ENCODE measurements at places on chromosomes 6 and 20. TPM values are rescaled to one million over a fixed set of nuclear protein-coding genes. Genes with fewer than 3 reads are reported as not detected.

- DNase-seq = peak; percentile 63
These were observed 111.2 kb upstream of the MMS22L start for GRCh38 chr6:97394160-97394748.

GRCh38 chr6:27863962-27864905, 48.0 kb downstream of the OR2B2 start:
- DNase-seq = peak; percentile 55

GRCh38 chr6:28765978-28766351, 157.8 kb downstream of the TRIM27 start:
- no peak for DNase-seq

SS18L1 gene
- polyA plus RNA-seq = 15.4 TPM

LY6G5C gene
- 3.4 TPM for polyA plus RNA-seq

- DNase-seq = no peak
These were observed 19.3 kb upstream of the NCR2 start for GRCh38 chr6:41315943-41316620.

GRCh38 chr6:75791881-75792280, 42.8 kb downstream of the MYO6 start:
- DNase-seq = no peak

KIFC1 gene
- polyA plus RNA-seq = 1.0 TPM

- no peak for DNase-seq
These were observed 2.3 kb downstream of the NKAIN2 start for GRCh38 chr6:123805921-123806320.

SYNE1 gene
- 49.2 TPM for polyA plus RNA-seq

ABT1 gene
- polyA plus RNA-seq = 16.9 TPM

RBBP9 gene
- 3.1 TPM for polyA plus RNA-seq

DNA sequence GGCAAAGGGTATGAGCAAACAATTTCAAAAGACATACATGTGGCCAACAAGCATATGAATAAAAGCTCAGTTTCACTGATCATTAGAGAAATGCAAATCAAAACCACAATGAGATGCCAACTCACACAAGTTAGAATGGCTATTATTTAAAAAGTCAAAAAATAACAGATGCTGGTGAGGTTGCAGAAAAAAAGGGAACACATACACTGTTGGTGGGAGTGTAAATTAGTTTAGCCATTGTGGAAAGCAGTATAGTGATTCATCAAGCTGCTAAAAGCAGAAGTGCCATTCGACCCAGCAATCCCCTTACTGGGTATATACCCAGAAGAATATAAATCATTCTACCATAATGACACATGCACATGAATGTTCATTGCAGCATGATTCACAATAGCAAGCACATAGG, 6.7 kb upstream of the KHDC1L start:
- no peak for DNase-seq

- DNase-seq = no peak
These were observed 8.7 kb upstream of the TENT5A start for GRCh38 chr6:81761197-81761596.

CDSN gene
- polyA plus RNA-seq = not detected

DNA sequence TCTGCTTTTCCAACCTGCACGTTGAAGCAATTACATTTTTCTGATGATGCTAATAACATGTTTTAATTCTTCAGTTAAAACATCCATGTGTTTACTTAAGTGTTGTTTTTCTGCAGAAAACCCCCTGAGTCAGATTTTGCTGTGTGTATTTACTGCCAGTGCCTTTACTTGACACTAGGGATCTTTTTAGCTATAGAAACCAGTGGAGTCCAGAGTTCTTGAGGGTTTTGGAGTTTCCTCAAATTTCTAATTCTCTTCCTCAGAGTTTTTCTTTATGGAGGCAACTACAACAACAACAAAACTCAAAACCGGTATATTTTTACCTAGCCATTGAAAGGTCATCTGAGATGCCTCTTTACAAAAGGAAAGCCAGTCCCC, 168.4 kb downstream of the JARID2 start:
- no peak for DNase-seq

ABHD16B gene
- polyA plus RNA-seq = not detected

BTN1A1 gene
- polyA plus RNA-seq = 0.22 TPM

SLC22A7 gene
- polyA plus RNA-seq = not detected

- no peak for DNase-seq
These were observed 56.6 kb downstream of the PHF20 start for GRCh38 chr20:35828434-35828833.

- no peak for DNase-seq
These were observed 285.4 kb downstream of the PHACTR1 start for GRCh38 chr6:13001927-13002326.

DNA sequence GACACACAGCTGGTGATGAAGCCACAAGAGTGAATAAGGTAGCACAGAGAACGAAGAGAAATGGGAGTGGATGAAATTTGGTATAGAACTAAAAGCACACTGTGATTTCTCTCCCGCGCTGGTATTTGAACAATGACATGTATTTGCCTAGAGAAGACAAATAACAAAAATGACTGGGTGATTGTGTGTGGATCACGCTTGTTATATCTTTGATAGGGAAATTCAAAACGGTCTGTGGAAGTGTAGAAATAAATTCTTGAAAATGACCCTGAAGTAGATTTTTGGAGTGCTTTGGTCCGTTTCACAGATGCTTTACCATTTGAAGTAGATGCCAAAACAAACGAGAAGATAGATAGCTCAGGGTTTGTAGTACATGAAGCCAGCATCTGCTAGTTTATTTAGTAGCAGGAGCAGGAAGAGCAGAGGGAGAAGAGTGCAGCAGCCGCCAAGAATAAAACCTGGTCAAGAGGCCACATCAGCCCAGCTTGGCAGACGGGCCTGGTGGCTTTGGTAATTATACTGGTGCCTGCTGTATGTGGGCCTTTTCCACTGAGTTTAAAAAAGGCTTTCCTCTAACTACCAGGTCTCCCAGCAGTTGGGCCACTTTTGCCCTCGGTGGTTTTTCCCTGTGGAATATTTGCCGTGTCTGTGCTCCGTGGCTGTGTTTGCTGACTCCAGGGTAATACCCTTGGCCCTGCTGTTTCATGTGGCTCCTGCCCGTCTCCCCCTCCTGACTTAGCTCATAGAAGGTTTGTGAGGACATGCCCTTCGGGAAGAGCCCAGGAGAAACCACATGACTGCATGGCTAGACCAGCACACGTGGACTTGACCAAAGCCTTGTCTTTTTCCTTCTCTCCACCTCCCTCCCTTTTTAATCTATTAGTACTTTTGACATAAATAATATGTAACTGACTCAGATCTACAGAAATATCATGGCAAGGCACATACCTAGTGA, 294.0 kb downstream of the SOX4 start:
- DNase-seq = no peak

DNA sequence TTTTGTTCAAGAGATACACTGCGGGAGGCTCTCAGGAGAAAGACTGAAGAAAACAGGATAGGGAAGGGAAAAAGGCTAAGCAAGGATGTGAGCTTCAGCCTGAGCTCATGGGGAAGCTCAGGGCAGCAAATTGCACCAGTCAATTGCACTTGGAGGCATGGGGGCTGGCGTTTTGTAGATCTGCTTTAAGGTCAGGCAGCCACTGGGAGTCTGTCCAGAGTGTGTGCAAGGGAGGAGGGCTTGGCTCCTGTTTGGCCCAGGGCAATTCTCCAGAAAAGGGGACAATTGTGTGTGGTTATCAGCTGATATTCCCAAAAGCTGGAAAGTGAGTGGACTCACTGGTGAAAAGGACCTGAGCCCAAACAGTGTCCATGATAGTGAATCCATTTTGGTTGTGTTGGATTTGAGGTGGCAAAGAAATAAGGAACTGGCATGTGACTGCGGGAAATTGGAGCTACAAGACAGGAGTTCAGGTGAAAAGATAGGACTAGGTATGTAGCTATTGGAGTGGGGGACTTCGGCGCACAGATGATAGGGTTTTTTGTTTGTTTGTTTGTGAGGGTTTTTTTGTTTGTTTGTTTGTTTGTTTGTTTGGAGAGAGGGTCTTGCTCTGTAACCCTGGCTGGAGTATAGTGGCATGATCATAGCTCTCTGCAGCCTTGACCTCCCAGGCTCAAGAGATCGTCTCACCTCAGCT, 22.3 kb upstream of the IER3 start:
- DNase-seq = no peak

GRCh38 chr6:42419490-42420280, 32.0 kb downstream of the TRERF1 start:
- no peak for DNase-seq

DNA sequence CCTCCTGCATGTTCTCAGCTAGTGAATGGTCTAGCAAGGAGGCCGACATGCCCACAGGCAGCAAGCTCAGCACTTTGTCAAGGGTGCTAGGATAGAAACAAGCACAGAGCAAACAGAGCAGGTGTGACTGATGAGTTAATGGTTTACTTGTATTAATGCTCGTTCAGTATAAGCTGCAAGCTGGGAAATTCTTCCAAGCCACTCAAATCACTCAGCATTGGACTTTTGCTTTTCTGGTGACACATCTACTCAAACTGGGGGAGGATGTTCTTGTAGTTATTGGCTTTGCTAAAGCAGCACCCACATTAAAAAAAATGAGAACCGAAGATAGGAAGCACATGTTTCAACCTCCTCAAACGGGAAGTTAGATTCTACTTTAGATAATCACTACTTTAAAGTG, 43.1 kb upstream of the NEDD9 start:
- peak; percentile 52 for DNase-seq

- no peak for DNase-seq
These were observed 144.2 kb downstream of the PACRG start for GRCh38 chr6:162871966-162872365.

ELOVL4 gene
- not detected for polyA plus RNA-seq

- DNase-seq = no peak
These were observed 17.2 kb upstream of the SCP2D1 start for GRCh38 chr20:18796282-18796833.

CST5 gene
- not detected for polyA plus RNA-seq

COL21A1 gene
- not detected for polyA plus RNA-seq

XKR7 gene
- 0.12 TPM for polyA plus RNA-seq

OLIG3 gene
- polyA plus RNA-seq = not detected

DSP gene
- polyA plus RNA-seq = not detected

- no peak for DNase-seq
These were observed 126.3 kb downstream of the C6orf118 start for GRCh38 chr6:165183071-165183470.

SNAP91 gene
- not detected for polyA plus RNA-seq

DNA sequence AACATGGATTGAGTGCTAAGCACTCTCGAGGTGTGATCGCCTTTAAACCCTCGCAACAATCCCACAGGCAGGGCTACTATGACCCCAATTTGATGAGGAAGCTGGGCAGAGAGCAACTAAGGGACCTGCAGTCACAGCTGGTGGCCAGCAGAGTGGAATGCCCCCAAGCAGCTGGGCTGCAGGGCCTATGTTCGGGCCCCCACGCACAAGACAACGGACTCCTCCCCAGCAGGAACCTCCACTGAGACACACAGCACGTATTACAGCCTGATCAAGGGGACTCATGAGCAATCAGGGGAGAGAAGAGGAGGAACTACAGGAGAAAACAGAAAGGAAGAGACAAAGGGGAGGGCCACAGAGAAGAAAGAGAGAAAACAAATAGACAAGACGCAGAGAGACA, 21.7 kb downstream of the CST7 start:
- no peak for DNase-seq

DNA sequence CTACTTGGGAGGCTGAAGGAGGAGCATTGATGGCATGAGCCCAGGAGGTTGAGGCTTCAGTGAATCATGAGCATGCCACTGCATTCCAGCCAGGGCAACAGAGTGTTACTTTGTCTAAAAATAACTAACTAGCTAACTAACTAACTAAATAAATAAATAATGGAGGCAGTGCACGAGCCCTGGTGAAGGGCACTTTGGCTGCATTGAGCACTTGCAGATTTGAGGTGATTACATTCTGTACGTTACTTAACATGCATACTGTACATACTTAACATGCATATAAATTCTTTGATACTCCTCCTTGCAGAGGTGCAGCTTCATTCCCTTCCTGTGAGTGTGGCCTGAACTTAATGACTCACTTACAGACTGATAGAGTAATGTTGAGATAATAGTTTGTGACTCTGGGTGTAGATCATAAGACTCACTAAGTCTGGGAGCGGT, 10.7 kb downstream of the HLA-A start:
- DNase-seq = no peak

DNA sequence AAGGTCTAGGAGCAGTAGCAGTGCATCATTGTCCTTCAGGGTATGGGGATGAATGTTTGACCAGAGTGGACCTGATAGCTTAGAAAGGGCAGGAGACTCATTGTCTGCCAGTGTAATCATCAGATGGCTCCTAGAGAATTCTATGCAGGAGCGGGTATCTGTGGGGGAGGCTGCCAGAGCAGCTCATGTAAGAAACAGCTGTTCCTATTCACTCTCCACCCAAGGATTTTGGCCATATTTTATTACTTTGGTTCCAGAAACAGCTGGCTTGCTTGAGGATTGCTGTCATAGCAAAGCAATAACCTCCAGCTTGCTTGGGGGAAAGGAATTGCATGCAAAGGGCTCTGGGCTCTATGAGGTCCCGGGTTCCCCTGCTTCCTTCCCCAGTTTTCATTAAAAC, 44.1 kb downstream of the RALY start:
- no peak for DNase-seq

- DNase-seq = no peak
These were observed 62.4 kb downstream of the AKAP7 start for GRCh38 chr6:131197716-131198115.

- no peak for DNase-seq
These were observed 9.1 kb downstream of the YTHDF1 start for GRCh38 chr20:63206878-63207277.

- no peak for DNase-seq
These were observed 7.4 kb downstream of the TINAG start for GRCh38 chr6:54315656-54316055.

DNA sequence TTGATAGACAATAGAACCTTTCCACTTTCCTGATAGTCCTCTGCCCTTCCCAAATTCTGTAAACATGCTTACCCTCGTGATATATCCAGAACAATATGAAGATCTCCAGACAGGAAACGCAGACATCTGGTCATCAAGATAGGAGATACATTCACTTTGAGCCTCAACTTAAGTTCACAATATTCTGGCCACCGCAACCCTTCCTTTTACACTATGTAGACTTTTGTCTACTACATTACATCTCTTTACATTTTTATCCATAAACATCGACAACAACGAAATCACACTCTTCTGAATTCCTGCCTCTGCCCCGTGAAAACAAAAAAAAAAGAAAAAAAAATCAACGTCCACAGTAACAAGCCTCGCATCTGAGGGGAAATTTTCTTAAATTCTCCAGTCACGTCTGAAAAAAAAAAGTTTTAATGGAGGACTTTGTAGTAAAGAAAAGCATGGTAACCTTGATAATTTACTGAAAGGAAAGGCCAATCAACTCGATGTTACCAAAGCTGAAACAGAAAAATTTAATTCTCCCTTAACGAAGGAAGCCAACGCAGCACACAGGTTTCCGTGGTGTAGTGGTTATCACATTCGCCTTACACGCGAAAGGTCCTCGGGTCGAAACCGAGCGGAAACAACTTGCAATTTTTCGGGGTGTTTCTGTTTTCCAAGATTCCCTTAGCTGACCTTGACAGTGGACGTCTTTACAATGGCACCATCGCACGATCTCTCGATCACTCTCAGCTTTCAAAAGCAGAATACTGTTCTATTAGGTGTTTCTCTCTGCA, 21.8 kb downstream of the POM121L2 start:
- DNase-seq = no peak

GRCh38 chr6:65760285-65760684, 53.3 kb upstream of the EYS start:
- DNase-seq = no peak

All from B cell (primary cell).